HT1080 (cell line): ENCODE measurements at places on chromosomes 1 and 21. TPM values are rescaled to one million over a fixed set of nuclear protein-coding genes. Genes with fewer than 3 reads are reported as not detected.

The C1QB gene
- not detected in 2 replicates for total RNA-seq

The SPATA46 gene
- total RNA-seq = not detected in 2 replicates

The DISP1 gene
- 0.84 and 1.3 TPM in 2 replicates for total RNA-seq

The SNX27 gene
- 15.2 and 21.1 TPM in 2 replicates for total RNA-seq

The SLC66A1 gene
- 23.6 and 26.9 TPM in 2 replicates for total RNA-seq

The MYOM3 gene
- total RNA-seq = 0.97 and 1.5 TPM in 2 replicates

The ADCY10 gene
- total RNA-seq = not detected in 2 replicates

The S100A7 gene
- total RNA-seq = not detected in 2 replicates

The PDZK1IP1 gene
- total RNA-seq = not detected in 2 replicates

The TMEM222 gene
- 61.1 and 75.0 TPM in 2 replicates for total RNA-seq

The GCSAML gene
- total RNA-seq = not detected in 2 replicates

The FAM89A gene
- total RNA-seq = 14.4 and 21.4 TPM in 2 replicates

The RXRG gene
- not detected in 2 replicates for total RNA-seq

The GNG5 gene
- 42.0 and 111 TPM in 2 replicates for total RNA-seq

The C1orf94 gene
- total RNA-seq = 0.37 TPM in 2 replicates

The TDRD5 gene
- total RNA-seq = not detected in 2 replicates

The MX2 gene
- 0.08 and 0.17 TPM in 2 replicates for total RNA-seq

The RNU1-4 gene
- under 0.01 TPM in 1 of 2 replicates, not detected in the other for total RNA-seq

The MIXL1 gene
- total RNA-seq = not detected in 2 replicates

The SEMA4A gene
- not detected in 2 replicates for total RNA-seq

The CNTN2 gene
- not detected in 2 replicates for total RNA-seq

The GSTM1 gene
- 14.5 and 17.0 TPM in 2 replicates for total RNA-seq

The ST6GALNAC5 gene
- total RNA-seq = 6.7 and 8.9 TPM in 2 replicates

The CFAP107 gene
- total RNA-seq = not detected in 2 replicates
